CD4-positive, alpha-beta T cell treated with Interleukin-17A for 4 hours (primary cell): ENCODE measurements at places on chromosomes 7 and 10.

DNA sequence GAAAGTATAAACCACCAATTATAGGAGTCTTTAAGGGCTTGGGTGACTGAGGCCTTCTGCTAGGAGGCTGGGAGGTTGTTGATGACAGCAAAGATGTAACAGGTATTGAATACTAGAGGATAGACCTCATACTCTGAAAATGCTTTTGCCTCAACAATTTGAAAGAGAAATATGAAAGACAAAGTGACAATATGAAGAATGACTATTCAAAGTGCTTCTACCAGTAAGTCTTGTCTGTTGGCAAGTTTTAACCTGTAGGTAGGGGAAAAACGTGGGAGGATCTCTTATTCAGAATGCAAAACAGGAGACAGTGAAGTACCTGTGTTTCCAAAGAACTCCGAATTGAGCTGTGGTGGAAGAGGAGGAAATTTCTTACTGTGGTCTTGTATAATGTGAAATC lies 38.2 kb downstream of the GBF1 start:
- no peak for DNase-seq

- DNase-seq: no peak
Observed at GRCh38 chr7:42986781-42987248, 54.6 kb downstream of the MRPL32 start.

- no peak for DNase-seq
Observed at GRCh38 chr7:126881315-126881714, 371.4 kb downstream of the GRM8 start.

- peak; percentile 15 for DNase-seq
Observed at GRCh38 chr7:127514499-127514898, 70.9 kb downstream of the GCC1 start.

GRCh38 chr7:116188-116981 lies 76.0 kb upstream of the FAM20C start:
- no peak for DNase-seq

DNA sequence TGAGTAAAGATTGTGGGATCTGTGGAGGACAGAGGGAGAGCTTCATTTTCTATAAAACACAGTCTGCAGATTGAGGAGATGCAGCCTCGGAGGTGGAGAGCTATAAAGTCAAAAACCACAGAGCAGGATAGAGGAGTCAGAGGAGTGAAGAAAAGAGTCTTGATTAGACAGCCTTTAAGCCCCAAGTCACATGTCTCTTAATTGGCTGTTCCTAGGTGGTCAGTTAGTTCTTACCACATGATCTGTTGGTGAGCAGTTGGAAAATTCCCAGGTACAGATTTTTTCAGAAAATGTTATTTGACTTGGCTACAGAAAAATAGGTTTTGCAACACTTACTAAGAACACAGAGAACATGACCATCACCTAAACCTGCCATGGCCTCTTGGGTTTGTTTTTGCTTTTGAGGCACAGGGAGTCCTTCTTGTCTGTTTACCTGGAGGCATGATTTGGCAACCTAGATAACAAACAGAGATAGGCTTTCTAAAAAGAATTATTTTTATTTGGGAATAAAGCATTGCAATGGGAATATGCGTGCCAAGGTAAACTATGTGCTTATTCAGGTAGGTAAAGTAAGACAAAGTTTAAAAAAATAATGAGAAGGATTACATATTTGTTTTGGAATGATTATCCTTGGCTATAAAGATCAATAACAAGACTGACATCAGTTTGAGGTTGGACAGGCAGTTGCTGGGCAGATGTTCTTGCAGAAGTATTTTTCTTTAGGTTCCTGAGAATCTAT lies 604 bp upstream of the CYP3A43 start:
- no peak for DNase-seq

DNA sequence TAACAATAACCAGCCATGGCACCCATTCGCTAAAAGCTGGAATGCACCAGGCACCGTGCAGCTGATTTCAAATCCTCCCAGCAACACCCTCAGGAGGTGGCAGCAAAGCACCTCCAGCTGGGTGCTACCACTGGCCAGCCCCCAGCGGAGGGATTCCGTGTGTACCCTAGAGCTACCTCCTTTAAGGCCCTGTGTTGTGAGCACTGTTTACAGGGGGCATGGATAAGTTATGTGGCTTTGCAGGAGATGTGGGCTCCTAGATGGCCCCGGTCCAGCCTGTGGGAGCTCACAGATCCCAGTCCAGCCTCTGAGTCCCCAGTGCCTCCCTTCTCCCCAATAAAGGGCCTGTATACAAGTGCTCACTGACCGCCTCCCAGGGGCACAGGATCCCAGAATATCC lies 27.1 kb downstream of the TNRC18 start:
- DNase-seq: peak; percentile 70

DNA sequence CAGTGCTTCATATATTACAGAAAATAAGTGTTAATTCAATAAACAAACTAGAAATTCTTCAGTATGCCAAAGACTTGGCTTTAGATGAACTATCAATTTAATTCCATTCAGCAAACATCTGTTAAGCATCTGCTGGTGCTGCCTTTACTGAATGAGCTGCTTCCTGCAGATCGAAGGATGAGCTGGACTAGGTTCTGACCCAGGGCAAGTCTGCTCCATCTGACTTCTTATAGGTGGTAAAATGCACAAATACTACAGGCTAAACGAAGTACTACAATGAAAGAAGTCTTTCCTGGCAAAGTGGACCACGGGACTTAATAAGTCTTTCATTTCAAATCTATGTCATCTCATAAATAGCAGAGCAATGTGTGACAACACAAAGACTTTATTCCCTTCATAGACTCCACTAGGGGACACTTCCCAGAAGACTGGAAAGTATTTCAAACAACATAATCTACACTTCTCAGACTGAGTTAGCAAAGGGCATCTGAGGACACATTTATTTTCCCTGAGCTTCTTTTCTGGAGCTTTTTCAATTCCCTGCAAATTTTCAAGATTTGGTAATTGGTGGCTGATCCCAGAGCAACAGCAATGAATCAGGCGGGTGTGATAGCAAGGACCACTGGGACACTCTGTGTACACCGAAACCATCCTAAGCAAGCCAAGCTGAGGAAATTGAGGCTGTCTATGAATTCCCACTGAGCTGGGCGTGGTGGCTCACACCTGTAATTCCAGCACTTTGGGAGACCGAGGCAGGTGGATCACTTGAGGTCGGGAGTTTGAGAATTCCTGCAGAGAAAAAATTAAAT lies 108.9 kb upstream of the FRMD4A start:
- DNase-seq: no peak

DNA sequence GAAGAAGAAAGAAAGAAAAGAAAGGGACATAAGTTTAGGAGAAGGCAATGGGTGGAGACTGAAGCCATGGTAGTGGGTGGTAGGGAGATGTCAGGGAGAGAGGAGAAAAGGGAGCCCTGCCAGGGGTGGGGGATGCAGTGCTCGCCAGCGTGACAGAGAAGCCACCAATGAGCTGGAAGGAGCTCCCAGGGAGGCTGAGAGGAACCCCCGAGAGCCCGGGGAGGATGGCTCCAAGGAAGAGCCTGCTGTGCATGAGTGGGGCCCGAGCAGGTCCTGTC lies 141.2 kb upstream of the SHH start:
- DNase-seq: no peak

DNA sequence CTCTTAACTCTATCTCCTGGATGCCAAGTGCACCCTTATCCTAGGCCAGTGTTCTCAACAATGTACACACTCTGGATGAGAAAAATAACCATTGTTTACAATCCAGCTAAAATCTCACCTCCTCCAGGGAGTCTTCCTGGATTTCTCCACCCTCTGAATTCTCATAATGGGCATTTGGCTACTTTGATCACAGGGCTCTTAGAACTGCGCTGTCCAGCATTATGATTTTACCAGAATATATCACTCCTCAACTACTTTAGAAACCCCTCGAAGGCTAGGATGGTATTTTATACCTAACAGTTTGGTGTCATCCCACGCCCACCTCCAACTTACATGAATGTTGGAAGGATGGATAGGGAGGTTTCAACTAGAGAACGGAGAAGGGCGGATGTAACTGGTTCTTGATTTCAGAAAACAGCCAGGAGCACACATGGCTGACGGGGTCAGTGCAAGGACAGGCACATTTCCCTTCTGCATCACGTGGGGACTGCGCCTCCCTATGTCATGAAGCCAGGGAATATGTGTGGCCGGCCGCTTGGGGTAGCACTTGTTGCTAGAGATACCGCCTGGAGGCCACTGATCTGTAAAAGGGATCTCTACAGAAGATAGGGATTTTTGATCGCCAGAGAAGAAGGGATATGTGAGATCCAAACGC lies 1.2 kb upstream of the ATP6V0E2 start:
- DNase-seq: peak; percentile 34
